ENCODE measurements at places on chromosomes 7 and 10. TPM values are rescaled to one million over a fixed set of nuclear protein-coding genes. Genes with fewer than 3 reads are reported as not detected.

The WNT16 gene
- not detected for total RNA-seq

The OR6V1 gene
- total RNA-seq, result not detected

The SFTPA1 gene
- total RNA-seq, result not detected

The NRBF2 gene
- total RNA-seq, result 8.7 TPM

The NCF1 gene
- 1.2 TPM for total RNA-seq

- no peak overlapping the region for H3K4me3 ChIP-seq
- peaks cover 34% of the 10 kb centered on the region for H3K36me3 ChIP-seq
- no peaks in the 10 kb centered on the region for H3K4me1 ChIP-seq
- no peaks in the 10 kb centered on the region for H3K27me3 ChIP-seq
- H3K27ac ChIP-seq, result no peak overlapping the region
Observed at GRCh38 chr7:102390697-102391484, 5.3 kb upstream of the PRKRIP1 start.

- H3K27ac ChIP-seq, result no peak overlapping the region
- H3K36me3 ChIP-seq, result no peaks in the 10 kb centered on the region
- no peak overlapping the region for H3K4me3 ChIP-seq
- H3K4me1 ChIP-seq, result no peaks in the 10 kb centered on the region
- no peaks in the 10 kb centered on the region for H3K27me3 ChIP-seq
- DNase-seq, result no peak
Observed at GRCh38 chr7:69827558-69827957, 229.3 kb downstream of the AUTS2 start.

DNA sequence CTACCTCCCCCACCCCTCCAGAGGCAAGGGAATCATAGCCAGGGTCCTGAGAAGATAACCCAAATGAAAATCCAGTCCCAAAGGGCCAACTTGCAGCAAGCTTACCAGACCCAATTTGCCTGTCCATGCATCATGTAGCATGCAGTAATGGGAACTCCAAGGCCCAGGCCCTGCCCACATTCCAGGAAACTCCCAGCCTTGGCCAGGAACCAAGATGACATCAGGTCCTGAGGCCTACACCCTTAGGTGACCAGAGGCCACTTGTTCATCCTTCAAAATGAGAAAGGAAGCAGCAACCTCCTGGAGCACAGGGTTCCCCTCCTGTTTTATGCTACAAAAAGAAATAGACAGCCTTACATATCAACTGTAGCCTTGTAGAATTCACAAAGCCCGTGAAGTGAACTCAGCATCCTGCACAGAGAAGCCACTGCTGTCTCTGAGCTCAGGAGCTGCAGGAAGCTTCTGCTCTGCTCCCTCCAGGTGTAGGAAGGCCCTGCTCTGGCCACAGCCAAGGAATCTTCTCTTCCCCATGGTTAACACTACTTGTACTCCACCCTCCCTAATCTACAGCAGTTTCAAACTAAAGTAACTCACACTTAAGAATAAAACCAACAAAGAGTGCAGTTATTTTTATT lies 30.3 kb upstream of the GRB10 start:
- H3K27ac ChIP-seq, result peak overlapping the region; percentile 19
- DNase-seq, result peak; percentile 92
- no peaks in the 10 kb centered on the region for H3K27me3 ChIP-seq
